Aorta (tissue), 5 donors: ENCODE measurements at places on chromosomes 6 and 20. TPM values are rescaled to one million over a fixed set of nuclear protein-coding genes. Genes with fewer than 3 reads are reported as not detected.
A peak's percentile ranks its signal among the peaks of the same experiment; 100 is the strongest.

The RPL7L1 gene
- 59.0 TPM for total RNA-seq

The GABRR1 gene
- 1.6 TPM for total RNA-seq

The SLC22A2 gene
- total RNA-seq = 1.1 TPM

- no peak for DNase-seq
- H3K27ac ChIP-seq = no peak overlapping the region
- H3K4me3 ChIP-seq = no peak overlapping the region
- no peaks in the 10 kb centered on the region for H3K36me3 ChIP-seq
- H3K27me3 ChIP-seq = no peaks in the 10 kb centered on the region
- no peaks in the 10 kb centered on the region for H3K4me1 ChIP-seq
Measured at GRCh38 chr6:166907871-166908806, 48.2 kb downstream of the RNASET2 start.

GRCh38 chr6:39496915-39497314 lies 174.4 kb upstream of the KCNK16 start:
- H3K4me1 ChIP-seq = no peaks in the 10 kb centered on the region
- DNase-seq = no peak
- H3K27ac ChIP-seq = no peak overlapping the region
- H3K4me3 ChIP-seq = no peak overlapping the region
- no peaks in the 10 kb centered on the region for H3K36me3 ChIP-seq

DNA sequence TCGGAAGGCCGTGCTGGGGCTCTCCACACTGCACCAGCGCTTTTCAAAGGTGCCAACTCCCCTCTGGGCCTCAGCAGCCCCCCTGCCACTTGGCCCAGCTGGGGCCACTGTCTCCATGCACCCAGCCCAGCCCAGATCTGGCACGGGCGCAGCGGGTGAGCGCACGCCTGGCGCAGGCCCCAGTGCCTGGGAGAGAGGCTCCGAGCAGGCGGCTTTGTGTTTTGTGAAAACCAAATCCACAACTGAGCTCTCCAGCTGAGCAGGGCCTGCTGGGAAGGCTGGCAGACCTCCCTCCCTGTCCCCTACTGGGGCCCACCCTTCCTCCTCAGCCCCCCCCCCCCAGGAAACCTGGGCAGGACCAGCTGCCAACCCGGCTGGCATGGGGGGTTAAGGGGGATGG lies 17.0 kb downstream of the MDGA1 start:
- peak; percentile 90 for DNase-seq
- H3K27me3 ChIP-seq = no peaks in the 10 kb centered on the region
- no peak overlapping the region for H3K4me3 ChIP-seq
- H3K36me3 ChIP-seq = no peaks in the 10 kb centered on the region
- H3K27ac ChIP-seq = no peak overlapping the region

GRCh38 chr20:20736303-20736702 lies 23.9 kb upstream of the RALGAPA2 start:
- H3K36me3 ChIP-seq = no peaks in the 10 kb centered on the region
- no peak overlapping the region for H3K27ac ChIP-seq
- no peak overlapping the region for H3K4me3 ChIP-seq
- DNase-seq = no peak
- no peaks in the 10 kb centered on the region for H3K27me3 ChIP-seq
- H3K4me1 ChIP-seq = no peaks in the 10 kb centered on the region

- H3K4me3 ChIP-seq = no peak overlapping the region
- no peak overlapping the region for H3K27ac ChIP-seq
- no peaks in the 10 kb centered on the region for H3K36me3 ChIP-seq
- no peaks in the 10 kb centered on the region for H3K27me3 ChIP-seq
- no peak for DNase-seq
Measured at GRCh38 chr6:42404484-42404883, 47.2 kb downstream of the TRERF1 start.
